Dermis blood vessel endothelial cell (primary cell): ENCODE measurements at places on chromosomes 13 and 19.

GRCh38 chr13:25136880-25137787, 35.0 kb downstream of the AMER2 start:
- no peak for DNase-seq

DNA sequence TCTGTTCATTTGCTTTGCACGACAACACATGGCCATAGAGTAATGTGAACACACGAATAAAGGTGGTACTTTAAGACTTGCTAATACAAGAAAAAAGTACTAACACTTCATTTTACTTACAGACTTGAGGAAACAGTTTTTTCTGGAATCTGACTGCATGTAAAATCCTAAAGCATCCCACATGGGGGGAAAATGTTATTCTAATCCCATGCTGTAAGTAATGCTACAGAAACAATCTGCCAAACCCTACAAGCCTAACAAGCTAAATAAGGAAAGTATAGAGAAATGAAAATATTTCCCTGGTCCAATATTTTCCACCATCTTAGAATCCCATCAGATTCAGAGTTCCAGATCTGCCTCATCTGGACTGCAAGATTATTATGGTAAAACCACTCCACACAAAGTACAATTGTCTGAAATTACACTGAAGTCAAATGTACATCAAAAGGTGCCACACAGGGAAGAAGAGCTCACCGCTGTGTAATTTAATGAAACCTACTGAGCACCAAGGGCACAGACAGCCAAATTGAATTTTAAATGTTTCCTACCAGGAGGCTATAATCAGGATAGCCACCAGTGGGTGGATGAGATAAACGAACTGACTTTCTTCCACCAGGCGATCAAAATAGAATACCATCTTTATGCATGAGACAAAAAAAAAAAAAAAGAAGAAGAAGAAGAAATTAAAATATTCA, 22.0 kb downstream of the LHFPL6 start:
- DNase-seq: no peak

GRCh38 chr19:7575434-7576040, 20.1 kb upstream of the CAMSAP3 start:
- DNase-seq: no peak

- DNase-seq: no peak
These were observed 65.6 kb upstream of the USE1 start for GRCh38 chr19:17149393-17150135.

- DNase-seq: no peak
These were observed 5.9 kb downstream of the DMKN start for GRCh38 chr19:35507561-35507960.

DNA sequence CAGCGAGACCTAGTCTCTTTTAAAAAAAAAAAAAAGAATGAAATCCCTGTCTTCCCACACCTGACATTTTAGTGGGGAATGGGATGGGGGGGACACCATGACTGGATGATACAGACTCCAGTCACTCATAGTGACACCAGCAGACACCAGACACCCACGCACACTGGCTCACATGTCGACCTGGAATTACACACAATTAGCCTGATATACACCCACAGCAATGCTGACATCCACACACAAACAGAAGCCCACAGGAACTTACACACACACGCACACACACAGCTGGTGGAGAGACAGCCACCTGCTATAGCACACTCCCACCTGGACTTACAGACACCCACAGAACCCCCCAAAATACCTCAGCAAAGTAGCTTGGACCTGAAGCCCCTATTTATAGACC, 8.3 kb upstream of the NANOS3 start:
- DNase-seq: no peak

GRCh38 chr19:49200238-49200862, 42.8 kb downstream of the TRPM4 start:
- DNase-seq: peak; percentile 23

DNA sequence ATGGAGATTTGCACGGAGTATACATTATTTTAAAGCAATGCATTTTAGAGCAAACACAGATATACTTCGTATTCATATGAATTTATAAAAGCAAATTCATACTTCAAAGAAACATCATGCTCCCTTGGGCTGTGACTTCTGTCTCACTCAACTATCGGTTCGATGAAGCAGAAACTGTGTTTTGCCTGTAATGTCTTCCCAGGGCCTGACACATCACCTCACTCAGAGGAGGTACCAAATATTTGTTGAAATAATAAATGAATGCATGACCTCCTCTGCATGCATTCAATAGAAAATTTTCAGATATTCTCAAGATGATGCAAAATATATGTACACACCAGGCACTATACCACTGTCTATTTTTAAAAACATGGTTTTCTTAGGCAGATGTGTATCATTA, 432.7 kb downstream of the EFNB2 start:
- no peak for DNase-seq

DNA sequence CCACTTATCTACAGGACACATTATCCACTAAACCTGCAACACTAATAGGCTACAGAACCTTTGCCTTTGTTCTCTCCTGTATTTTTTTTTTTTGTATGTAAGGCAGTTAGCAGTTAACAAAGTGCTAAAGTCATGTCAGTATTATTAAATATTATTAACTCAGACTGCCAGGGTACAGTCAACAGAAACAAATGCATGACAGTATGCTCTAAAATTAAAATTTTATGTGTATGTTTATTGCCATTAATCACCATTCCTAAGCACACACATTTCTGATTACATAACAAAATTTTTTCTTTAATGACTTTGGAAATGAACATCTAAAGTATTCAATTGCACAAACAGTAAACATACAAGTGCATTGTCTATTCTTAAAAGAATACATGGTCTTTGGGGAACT, 41.7 kb downstream of the XPO4 start:
- DNase-seq: no peak

DNA sequence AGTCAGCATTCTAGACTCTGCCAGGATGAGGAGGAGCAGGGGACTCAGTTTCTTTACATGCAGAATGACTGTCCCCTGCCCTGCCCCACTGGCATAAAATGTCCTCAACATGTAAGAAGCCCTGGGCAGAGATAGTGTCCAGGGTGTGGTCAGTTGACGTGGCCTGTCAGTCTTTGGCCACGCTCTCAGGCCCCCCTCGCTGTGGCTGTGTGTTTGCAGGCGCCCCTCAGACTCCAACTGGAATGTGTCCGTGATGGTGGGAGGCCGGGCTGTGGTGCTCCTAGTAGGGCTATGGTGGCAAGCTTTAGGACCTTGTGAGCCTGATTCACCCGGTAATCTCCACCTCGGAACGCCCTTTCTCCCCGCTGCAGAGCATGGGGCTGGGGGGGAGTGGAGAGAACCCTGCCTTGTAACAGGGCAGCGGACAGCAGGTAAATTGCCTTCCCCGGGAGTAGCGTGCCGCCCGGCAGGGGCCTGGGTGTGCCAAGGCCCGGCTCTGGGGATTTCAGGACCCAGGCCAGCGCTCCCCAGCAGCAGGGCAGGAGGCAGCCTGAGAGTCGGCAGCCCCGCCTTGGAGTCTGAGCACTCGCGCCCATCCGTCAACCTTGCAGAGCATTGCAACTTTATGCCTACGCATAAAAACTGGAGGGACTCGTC, 62.3 kb downstream of the CHST8 start:
- DNase-seq: peak; percentile 65

GRCh38 chr19:38848299-38849146, 1.3 kb downstream of the HNRNPL start:
- DNase-seq: no peak

DNA sequence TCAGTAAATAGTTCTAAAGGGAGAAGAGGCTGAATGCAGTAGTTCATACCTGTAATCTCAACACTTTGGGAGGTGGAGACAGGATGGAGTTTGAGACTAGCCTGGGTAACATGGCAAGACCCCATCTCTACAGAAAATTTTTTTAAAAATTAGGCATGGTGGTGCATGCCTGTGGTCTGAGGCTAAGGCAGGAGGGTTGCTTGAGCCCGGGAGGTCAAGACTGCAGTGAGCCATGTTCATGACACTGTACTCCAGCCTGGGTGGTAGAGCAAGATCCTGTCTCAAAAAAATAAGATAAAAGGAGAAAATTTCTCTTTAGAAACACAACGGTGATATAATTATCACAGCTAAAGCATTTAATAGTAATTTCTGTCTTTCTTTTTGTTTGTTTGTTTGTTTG, 57.1 kb downstream of the SIPA1L3 start:
- no peak for DNase-seq

GRCh38 chr13:20616059-20616797, 49.3 kb downstream of the IFT88 start:
- peak; percentile 73 for DNase-seq

- no peak for DNase-seq
These were observed 5.9 kb upstream of the PLAUR start for GRCh38 chr19:43675906-43676305.

- DNase-seq: no peak
These were observed 1.7 kb downstream of the CYP2A13 start for GRCh38 chr19:41089959-41090358.

DNA sequence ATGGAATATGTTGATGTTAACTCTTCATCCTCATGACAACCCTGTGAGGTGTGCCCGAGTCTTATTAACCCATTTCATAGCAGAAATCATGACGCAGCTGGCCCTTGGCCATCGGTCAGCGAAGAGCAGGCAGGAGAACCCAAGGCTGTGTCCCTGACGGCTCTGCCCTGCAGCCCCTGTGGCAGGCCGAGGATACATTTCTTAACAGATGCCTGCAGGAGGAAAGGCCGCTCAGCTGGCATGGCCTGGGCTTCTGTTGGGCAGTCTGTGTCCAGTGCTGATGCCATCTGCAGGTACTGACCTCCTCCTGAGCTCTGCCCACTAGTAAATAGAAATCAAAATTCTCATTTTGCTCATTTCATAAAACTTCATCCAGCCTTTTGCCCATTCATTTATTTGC, 35.4 kb upstream of the MCF2L start:
- DNase-seq: no peak

GRCh38 chr13:105170438-105170837, 1365.0 kb downstream of the EFNB2 start:
- DNase-seq: no peak

GRCh38 chr19:17888260-17888659, 16.5 kb downstream of the SLC5A5 start:
- no peak for DNase-seq

- no peak for DNase-seq
These were observed 81.4 kb upstream of the IRS2 start for GRCh38 chr13:109867766-109868165.

- DNase-seq: peak; percentile 58
These were observed 18.8 kb downstream of the CYTH2 start for GRCh38 chr19:48487948-48488347.

DNA sequence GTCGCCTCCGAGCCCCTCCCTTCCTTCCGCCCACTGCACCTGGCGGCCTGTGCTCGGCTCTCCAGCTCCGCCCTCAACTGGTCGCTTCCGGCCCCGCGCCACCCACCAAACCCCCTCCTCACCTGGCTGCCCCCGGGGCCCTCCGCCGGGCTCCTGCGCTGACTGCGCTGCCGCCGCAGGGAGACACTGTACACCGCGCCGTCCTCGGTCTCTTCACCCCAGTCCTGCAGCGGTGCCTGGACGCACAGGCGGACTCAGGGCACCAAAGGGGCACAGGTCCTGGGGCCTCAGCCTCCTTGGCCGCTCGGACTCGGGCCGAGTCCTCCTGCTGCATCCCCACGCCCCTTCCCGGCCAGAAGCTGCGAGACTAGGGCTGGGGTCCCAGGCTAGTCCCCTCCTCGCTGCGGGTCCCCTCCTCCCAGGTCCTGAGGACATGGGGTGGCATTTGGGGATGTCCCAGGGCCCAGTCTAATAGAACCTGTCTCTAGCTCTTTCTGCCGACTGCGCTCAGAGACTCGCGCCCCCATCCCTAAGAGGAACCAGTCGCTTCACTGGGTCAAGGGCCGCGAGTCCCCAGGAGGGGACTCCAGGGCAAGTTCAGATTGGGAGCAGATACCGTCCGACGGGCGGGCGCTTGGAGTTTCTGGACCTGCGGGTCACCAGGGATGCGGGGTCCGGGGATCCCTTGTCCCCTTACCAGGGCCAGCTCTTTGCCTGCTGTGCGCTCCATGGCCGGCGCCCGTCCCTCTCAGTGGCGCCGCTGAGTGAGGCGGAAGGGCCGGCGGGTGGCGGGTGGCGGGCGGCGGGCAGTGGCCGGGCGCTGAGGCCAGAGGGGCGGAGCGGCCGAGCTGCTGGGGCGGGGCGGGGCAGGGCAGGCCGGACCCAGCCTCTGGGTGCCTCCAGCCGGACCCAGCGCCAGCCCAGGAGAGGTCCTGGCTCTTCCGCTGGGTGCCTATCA, at the start of gene RGL3:
Gene RGL3 (minus strand): TSS at position 766 of the 958 bp plus-strand sequence. CDS start 36 bp downstream, at position 730.
- DNase-seq: no peak

DNA sequence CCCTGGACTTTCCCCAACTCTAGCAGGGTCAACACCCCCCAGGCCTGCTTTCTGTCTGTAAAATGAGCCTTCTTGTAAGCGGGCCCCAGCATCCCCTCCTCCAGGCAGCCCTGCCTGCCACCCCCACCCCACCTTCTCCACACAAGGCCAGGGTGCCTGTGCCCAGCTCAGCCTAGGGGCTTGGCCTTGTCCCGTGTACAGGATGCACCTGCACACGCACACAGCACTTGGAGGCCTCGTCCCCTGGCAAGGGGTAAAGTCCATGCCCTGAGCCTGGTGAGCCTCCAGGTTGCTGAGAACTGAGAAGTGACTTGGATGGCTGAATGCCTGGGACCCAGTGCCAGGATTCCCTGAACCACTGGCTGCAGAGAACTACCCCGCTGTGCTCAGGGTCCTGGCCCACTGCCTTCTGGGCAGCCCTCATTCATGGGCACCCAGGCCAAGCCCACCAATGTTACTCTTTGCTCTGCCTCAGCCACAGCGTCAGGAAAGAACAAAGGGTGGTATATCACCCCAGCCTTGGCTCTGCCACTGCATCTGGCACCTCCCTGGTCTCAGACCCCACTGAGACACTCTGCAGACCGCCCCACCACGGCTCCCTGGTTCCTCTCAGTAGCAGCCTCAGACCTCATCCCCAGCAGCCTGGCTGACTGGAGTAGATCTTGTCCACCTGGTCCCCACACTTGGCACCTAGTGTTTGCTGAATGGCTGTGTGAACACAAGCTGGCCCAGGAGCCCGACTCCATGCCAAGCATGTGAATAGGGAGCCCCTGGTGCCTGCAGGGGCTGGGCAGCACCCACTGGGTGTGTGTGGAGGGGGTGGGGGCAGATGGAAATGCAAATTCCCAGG, 1.8 kb upstream of the TM6SF2 start:
- no peak for DNase-seq

GRCh38 chr19:42697884-42698283, 42.4 kb downstream of the PSG3 start:
- DNase-seq: no peak

GRCh38 chr19:51628153-51628939, 1.9 kb downstream of the SIGLEC5 start:
- no peak for DNase-seq

- DNase-seq: no peak
These were observed 4.1 kb downstream of the IL27RA start for GRCh38 chr19:14035706-14036105.

DNA sequence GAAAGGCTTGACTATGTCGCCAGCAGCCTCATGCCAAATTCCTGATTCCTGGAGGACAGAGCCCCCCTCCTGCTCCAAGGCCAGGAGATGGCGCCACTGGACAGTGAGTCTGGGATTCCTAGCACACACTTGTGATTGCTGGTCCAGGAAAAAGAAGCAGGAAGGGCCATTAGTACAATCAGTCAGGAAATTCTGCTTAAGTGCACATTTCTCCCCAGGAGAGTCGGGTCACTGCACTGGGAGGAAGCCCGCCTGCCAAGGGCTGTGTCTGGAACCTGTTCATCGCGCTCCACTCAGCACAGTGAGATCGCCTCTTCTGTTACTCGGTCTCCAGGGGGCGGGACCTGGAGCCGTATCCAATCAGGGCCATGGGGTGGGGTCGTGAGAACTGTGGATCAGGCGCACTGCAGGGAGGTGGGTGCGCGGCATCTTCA, 65.1 kb downstream of the ZNF823 start:
- peak; percentile 85 for DNase-seq
